ENCODE measurements at places on chromosomes 5 and 9.

- DNase-seq = no peak
Measured at GRCh38 chr9:7967093-7967827, 167.7 kb upstream of the DMAC1 start.

DNA sequence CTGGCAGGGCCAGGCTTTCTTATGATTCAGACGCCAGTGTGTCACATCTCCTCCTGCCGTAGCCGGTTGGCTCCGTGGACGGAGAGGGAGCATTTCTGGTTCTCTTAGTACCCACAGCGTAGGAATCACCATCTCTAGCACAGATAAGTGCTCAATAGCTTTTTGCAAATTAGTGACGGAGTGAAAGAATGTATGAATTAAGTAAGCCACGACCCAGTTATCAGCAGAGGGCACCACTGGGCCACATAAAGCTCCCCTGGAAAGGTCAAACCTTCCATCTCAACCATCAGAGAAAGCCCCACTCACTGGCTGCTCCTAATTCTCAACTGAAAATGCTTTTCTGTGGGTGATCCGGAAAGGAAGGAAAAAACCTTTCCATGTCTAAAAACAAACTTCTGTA is 317.0 kb upstream of the ADCY2 start:
- DNase-seq = no peak

GRCh38 chr5:172223901-172224873 is 30.2 kb downstream of the EFCAB9 start:
- peak; percentile 80 for DNase-seq

DNA sequence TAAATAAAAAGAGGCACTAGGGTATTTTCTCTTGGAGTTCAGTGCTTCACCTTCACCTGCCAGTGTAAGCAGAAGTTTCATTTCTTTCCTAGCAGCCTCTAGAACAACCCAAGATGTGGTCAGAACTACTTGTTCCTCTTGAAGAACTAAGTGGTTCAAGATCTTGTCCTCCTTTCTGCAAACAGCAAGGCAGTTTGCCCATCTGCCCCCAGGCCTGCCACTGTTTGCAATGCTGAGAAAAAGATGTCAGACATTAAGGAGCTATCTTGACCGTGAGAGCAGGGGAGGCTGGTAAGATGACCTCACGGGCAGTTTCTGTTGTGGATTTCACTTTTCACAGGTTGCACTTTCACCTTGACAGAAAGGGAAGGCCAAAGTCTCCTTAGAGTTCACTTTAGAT is 52.0 kb upstream of the KLF4 start:
- no peak for DNase-seq

DNA sequence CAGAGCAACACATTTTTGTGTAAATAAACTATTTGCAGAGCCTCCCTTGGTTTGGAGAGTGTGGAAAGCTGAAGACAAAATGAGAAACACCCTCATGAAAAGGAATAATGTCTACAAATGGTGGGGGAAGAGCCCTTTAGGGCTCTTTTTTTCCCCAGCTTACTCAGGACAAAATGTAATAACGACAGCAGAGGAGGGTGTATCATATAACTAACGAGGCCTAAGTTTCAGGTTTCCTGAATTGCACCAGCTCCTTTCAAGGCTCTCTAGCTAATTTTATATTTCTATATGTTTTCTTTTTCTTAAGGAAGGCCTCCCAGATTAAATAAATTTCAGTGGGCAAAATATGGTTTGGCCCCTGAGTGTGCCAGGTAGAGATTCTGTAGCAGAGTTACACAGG is 116.3 kb downstream of the FEM1C start:
- no peak for DNase-seq

DNA sequence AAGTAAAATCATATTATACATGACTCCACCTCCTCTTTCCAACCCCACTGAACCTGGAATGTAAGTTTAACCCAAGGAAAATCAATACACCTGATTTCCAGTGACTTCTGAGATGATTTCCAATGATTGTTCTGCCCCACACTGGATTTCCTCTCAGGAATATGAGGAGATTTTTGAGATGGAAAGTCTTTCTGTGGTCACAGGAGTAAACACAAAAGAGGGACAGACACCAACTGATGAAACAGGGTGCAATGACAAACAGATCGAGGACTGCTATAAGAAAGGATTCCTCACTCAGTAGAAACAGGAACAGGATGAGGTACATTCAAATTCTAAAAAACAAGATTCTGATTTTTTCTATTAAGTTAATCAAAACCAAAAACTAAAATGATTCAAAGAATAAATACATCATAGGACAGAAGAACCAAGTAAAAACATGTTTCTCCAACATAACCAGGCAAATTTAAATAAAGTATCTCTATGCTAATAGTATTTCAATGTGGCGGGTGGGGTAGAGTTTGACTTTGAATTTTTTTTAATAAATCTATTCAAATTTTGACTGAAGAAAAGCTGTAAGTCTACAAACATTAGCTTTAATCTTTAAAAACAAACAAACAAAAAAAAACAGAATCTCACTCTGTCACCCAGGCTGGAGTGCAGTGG is 42.1 kb downstream of the DTWD2 start:
- no peak for DNase-seq

DNA sequence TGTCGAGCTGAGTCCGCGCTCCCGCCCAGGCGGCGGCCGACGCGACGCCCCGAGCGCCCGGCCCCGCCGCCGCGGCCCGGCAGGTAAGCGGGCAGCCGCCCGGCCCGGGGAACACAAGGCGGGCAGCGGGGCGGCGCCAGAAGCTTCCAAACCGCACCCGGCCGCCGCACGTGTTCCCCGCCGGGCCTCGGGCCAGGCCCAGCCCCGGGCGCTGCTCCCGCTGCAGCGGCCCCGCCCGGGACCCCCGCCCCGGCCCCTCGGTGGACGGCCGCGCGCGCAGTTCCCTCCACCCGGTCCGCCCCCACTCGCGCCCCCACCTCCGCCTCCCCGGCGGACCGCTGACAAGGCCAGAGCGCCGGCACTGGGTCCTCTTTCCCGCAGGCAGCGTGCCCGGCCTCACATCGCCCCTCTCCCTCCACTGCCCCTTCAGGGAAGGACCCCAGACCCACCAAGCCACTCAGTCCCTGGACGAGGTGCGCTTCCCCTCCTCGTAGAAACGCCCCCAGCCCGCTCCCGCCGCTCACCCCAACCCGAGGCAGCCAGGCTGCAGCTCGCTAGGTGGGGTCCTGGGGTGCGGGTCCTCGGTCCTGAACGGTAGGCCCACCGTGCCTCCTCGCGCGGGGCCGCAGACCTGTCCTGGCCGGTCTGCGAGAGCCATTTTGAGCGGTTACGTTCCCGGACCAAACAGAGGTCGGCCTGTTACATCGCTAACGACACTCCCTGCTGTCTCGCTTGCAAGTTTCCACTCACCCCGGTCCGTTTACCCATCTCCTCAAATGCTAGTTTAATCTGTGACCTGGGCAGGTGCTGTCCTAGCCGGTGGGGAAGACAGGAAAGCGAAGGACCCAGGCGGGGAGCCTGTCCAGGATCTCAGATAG is 475 bp downstream of the WDR5 start:
- no peak for DNase-seq

- no peak for DNase-seq
Measured at GRCh38 chr5:159704160-159704559, 212.1 kb upstream of the ADRA1B start.

DNA sequence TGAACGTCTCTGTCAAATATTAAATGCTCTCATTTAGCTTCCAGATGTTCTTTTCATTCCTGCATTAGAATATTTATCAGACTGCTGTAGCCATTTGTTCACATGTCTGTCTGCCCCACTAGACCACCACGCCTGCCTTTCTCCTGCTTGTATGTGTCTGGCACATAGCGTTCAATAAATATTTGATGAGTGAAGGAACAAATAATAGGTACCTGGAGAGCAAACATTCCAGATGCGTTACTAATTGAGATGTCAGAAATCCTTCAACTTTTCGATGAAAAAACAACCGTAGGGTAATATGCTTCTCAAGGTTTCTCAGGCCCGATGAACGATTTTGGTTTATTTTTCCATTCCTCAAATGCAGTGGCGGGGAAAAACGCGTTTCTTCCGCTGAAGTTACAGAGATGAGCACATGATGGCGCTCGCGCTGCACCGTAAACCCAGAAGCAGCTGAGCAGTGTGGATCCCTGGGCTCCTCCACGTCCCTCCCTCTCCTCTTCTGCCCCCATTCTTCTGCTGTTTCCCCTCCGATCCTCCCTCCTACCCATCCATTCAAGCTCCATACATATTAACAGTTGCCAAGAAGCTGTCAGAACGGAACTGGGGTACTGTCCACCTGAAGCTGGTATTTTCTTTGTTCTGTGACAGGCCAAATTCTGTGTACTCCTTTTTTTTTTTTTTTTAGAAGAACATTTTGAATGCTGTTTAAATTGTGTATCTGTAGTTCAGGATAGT is 245.4 kb downstream of the MPDZ start:
- peak; percentile 16 for DNase-seq

GRCh38 chr9:136703276-136703860 is 9.0 kb upstream of the DIPK1B start:
- DNase-seq = no peak

GRCh38 chr9:101574731-101575333 is 19.9 kb downstream of the PPP3R2 start:
- no peak for DNase-seq

DNA sequence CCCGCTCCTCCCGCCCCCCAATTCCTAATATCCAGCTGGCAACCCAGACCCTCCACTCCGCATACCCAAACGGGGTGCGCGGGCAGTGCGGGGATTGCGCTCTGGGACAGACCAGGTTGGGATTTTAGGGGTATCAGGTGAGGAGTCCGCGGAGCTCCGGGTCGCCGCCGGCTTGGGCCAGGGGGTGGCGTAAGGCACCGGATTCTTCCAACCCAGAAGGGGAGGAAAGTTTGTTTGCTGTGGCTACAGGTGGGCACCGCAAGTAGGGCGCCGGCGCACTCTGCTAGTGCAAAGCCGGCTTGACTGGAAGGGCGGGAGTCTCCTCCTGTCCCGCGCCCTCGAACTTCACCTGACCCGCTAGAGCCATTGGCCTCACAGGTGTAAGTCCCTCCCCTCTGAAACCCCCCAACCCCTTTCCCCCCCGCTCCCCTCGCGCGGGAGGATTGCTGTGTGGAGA is 709 bp downstream of the IQGAP2 start:
- DNase-seq = peak; percentile 61

- DNase-seq = peak; percentile 66
Measured at GRCh38 chr5:143213851-143214363, 189.6 kb downstream of the NR3C1 start.

DNA sequence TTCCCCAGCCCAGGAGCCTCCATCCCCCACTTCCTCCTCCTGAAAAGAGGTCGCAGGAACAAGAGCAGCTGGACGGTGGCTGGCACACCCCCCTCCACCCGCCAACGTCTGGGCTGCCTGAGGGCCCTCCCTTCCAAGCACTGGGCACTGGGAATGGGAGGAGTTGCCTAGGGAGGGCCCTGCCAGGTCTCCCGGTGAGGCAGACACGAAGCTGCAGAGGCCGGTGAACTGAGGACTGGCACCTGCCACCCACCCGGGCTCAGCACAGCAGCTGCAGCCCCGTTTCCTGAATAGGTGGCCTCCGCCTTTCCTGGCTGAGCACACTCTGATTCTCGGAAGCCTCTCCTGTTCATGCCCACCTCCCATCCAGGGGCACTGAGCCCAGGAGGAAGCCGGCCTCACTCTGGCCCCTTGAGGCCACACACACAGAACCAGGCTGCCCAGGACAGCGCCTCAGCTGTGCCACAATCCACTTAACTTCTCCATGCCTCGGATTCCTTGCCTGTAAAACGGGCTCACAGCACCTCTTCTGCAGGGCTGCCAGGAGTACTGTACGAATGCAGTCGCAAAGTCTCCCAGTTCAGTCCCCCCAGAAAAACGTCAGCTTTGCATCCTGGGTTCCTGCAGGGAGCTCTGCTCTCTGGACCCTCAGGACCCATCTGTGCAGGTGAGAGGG is 1.3 kb downstream of the NPDC1 start:
- DNase-seq = no peak

- DNase-seq = no peak
Measured at GRCh38 chr9:20837166-20837565, 153.1 kb downstream of the FOCAD start.

GRCh38 chr9:23717505-23717904 is 108.5 kb downstream of the ELAVL2 start:
- no peak for DNase-seq

- no peak for DNase-seq
Measured at GRCh38 chr9:112582371-112583262, 96.0 kb downstream of the KIAA1958 start.

- no peak for DNase-seq
Measured at GRCh38 chr5:128199104-128199503, 115.5 kb downstream of the SLC12A2 start.

DNA sequence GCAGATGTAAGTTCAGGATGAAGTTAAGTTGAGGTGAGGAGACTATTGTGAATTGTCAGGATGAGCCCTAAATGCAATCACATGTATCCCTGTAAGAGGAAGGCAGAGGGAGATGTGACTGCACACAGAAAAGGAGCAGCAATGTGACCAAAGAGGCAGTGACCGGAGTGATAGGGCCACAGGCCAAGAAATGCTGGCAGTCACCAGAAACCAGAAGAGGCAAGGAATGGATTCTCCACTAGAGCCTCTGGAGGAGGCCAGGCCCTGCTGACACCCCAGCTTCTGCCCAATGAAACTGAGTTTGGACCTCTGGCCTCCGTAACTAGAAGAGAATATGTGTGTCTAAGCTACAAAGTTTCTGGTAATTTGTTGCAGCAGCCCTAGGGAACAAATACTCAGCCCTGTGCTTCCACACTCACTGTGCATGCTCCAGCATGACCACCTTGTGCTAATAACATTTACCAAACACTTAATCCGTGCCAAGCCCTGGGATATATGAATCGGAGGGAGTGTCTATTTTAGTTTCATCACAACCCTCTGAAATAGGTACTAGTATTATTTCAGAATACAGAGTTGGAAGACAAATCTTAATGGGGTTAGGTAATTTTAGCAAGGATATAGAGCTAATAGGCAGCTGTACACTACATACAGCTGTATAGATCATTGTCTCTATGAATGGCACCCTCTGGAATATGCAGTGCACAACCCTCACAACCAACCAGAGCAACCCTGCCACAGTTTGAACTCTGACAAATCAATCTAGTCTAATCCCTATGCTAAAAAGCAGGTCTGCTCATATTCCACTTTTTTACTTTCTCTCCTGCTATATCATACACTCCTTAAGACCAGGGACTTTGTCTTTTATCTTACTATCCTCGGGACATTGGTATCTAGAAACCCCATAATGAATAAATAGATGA is 7.8 kb upstream of the GPX8 start:
- DNase-seq = no peak

DNA sequence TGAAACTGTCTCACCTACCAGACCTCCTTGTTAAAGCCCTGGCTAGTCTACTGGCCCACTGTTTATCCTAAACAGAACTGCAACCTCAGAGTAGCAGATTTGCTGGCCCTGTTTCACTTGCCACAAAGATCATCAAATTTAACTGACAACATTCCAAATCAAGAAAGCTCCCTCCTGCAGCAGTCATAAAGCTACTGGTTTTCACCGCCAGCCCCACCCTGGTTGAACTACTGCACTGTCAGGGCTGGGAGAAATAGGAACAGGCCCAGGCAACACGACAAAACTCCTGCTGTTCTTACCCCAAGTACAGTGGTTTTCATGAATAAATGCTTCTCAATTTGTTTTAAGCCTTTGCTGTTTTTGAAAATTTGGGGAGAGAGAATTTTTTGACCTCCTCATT is 63.0 kb downstream of the NR6A1 start:
- DNase-seq = no peak
